ENCODE measurements at places on chromosomes 5 and 9. TPM values are rescaled to one million over a fixed set of nuclear protein-coding genes. Genes with fewer than 3 reads are reported as not detected.

ELOVL7 gene
- 8.0 TPM for total RNA-seq

- no peak for DNase-seq
Measured at GRCh38 chr5:40828021-40828631, 6.9 kb downstream of the RPL37 start.

GDNF gene
- 0.05 TPM for total RNA-seq

ZSWIM6 gene
- total RNA-seq = 5.3 TPM

CBY3 gene
- not detected for total RNA-seq

DNA sequence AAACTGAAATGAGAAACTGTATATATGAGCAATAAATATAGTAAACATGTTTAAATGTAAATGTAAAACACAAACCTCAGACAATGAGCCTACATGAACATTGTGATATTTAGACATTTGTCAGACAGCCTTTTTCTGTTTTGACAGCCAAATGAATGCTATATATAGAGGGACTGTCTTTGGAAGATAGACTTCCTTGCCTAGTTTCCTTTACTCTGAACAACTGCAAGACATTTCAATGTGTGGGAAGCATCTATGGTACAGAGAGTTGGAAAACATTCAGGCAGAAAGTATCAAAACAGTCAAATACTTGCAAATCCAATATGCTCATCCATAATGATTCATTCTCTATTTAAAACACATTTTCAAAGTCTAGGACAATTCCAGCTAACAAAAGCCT lies 31.7 kb upstream of the TUSC1 start:
- DNase-seq = no peak

ZDHHC11B gene
- not detected for total RNA-seq

TXNDC8 gene
- total RNA-seq = not detected

GRCh38 chr9:68851657-68852056 lies 146.6 kb downstream of the PIP5K1B start:
- peak; percentile 2 for DNase-seq

OR1J2 gene
- total RNA-seq = not detected

DNA sequence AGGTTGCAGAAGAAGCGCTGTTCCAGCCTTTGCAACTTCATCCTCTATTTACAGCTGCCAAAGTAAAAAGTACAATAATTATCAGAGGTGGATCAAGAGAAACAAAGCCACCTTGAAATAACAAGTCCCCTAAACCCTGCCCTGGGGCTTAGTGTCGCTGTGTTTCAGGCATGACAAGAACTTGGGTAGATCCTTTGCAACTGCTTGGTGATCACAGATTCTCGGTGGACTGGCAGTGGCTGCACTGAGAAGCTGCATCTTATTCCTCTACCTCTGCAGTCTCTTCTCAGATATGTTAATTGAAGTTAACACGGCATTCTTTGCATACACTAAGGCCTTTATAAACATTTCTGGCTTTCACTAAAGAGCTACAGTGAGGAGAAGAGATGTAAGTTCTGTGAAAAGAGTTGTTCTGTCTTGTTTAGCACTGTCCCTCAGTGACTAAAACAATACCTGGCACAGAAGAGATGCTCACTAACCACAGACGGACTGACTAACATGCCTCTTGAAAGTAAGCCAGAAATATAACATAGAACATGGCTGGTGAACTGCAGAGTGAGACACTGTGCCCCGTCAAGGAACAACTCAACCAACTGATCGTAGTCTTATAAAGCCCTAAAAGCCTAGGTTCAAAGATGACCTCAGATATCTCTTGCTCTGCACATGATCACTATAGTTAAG lies 144.2 kb downstream of the MLLT3 start:
- peak; percentile 66 for DNase-seq

DNA sequence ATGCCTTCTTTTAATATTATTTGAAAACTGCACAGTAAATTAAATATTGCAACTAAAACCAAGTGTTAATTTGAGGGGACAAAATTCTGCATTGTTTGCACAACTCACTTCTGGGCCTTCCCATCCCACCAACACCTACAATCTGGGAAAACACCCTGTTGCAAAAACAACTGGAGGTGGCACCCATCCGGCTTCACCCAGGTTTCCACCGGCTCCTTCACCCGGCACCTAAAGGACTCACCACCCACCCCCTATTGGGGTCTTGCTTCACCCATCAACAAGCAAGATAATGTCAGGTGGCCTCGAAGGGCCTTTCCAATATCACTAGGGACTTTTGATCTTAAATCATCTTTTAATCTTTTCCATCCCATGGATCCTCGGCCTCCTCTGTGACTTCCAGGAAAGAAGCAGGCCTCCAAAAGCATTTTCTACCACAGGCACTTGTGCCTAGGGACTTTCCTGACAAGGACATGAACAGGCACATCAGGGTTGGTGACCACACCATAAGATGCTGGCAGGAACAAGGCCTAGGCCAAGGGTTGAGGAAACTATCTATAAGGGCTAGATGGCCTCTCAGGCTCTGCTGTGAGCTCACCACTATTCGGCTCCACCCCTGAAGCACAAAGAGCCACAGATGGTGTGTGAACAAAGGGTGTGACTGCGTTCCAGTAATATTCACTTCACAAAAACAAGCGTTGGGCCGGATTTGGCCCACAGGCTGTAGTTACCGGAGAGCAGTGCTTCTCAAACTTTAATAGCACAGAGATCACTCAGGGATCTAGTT lies 205.1 kb downstream of the AUH start:
- no peak for DNase-seq

GRCh38 chr9:83544002-83544698 lies 5.9 kb upstream of the FRMD3 start:
- peak; percentile 89 for DNase-seq

LCN6 gene
- not detected for total RNA-seq

CRB2 gene
- not detected for total RNA-seq

DNA sequence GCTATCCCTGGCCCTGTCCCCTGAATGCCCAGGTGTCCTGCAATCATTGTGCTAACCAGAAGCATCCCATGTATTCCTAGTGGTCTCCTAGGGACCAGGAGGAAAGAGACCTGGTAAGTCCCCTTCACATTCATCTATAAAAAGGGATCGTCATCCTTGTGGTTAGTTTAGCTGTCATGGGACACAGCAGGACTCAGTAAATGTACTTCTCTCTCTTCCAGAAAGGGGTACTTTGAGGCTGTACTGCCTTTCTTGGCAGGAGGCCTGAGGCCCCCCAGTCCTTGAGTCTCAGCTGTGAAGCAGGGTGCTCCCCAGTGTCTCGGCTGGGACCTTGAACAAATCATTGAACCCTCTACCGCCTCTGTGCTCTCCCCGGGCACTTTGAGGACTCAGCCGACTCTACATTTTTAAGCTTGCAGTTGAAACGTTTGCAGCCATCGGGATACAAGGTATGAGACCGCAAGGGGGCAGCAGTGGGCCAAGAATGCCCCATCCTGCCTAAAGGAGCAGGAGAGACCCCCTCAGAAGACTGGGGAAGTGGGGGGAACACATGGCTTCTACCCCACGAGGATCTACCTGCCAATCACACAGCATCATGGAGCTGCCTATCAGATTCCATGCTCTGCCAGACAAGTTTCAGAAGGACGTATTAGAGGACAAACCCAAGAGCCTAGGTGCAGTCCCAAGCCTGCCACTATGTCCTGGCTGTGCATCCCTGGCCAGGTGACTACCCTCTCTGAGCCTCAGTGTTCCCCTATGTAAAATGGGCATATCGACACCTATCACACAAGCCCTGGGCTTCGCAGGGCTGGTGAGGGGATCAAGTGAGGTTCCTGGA lies 2.4 kb upstream of the PHYKPL start:
- DNase-seq = peak; percentile 51

CYLC2 gene
- not detected for total RNA-seq

DNA sequence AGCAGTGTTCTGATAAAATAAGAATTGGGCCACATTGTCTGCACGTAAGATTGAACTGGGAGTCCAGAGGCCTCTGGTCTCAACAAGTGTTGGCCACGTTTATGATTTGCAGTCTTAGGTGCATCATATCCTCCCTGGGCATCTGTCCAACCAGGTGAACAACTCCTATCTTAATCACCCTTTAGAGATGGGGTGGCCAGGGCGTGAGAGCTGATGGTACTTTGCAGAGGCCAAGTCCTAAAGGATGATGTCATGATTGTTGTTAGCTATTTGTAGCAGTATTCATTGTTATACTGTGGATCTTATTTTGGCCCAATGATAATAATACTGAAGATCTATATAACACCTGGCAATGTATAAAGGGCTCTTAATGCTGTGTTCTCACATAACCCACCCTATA lies 73.2 kb upstream of the RARS1 start:
- DNase-seq = no peak

SNX2 gene
- total RNA-seq = 75.2 TPM

DNA sequence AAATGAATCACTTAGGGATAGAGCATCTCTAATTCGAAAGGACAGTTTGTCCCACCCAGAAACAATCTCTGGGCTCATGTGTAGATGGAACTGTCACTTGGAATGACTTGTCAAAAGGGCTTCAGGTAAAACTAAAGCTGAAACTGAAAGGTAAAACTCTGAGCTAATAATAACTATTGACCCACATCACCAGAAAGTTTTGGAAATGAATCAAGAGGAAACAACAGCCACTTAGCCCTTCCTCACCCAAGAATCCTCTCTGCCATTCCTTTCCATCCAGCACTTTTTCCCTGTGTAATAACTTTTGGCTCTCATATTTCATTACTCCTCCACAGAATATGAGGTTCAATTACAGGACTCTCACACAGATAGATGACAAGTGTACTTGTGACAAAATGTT lies 14.0 kb upstream of the GLRX start:
- no peak for DNase-seq

- peak; percentile 71 for DNase-seq
Measured at GRCh38 chr5:4720831-4721230, 419.3 kb upstream of the ADAMTS16 start.

DNA sequence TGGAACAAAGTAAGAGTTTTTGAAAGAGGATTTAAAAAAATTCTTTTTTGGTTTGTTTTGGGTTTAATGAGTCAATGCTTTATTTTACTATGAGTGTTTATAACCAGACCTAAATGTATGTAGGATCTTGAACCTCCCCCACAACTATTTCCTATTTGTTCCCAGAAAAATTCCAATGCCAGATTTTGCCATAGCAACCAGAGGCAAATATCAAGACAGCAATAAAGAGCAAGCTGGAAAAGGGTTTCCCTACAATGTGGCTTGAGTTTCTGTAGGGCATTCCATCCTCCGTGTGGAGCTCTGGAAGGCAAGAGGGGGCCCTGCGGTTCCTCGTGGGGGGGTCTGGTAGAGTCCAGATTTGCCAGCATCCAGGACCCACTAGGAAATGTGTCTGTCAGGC lies 27.8 kb upstream of the GDNF start:
- DNase-seq = peak; percentile 34

IFNA10 gene
- total RNA-seq = not detected

DNA sequence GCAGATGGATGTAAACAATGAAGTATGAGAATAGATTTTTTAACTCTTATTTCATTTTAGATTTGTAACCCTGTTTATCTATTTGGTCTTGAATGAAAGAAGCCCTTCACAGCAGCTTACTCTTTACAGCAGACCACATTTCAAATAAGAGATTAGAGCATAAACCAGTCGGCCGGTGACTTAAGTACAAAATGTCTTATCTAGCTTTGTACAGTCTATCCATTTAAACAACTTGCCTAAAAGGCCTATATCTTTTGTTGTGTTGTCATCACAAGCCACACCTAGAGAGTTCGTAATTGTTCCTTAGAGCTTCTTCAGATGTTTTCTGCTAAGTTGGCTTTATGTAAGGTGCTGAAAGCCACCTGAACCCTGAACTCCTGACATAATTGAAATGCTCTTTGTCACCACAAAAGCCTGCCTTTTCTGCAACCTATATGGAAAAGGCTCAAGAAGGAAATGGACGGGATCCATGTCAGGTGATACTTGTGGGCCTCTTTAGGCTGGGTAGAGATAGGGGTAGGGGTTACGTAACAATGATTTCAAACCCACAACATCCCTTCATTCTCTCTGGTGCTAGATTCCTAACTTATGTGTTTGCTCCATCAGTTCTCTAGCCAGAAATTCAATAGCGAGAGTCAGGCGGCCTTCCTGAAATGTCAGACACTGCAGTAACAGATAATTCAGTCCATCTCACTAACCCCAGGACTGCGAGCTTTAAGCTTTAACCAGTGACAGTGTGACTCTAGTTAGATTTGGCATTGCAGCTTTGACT lies 162.5 kb downstream of the CD180 start:
- DNase-seq = no peak

GRCh38 chr9:94740145-94740840 lies 13.8 kb downstream of the AOPEP start:
- no peak for DNase-seq

DNA sequence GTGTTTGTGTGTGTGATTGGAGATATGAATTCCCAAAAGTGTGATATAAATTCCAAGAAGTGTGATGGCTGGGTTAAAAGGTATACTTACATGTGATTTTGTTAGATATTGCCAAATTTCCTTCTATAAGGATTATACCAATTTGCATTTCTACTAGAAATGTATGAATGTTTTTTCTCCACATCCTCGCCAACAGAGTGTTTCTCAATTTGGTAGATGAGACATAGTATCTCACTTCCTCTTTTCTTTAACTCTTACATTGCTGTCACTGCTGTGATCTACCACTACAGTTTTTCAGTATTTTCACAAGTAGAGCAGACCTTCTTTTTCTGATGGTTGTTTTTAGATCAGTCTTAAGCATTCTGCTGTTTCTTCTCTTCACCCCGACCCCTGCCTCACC lies 111.3 kb downstream of the FER start:
- no peak for DNase-seq

GHR gene
- 0.57 TPM for total RNA-seq

- peak; percentile 74 for DNase-seq
Measured at GRCh38 chr9:109328978-109329637, 8.2 kb upstream of the EPB41L4B start.

- peak; percentile 18 for DNase-seq
Measured at GRCh38 chr5:28779161-28779754, 1740.9 kb upstream of the CDH9 start.

DNA sequence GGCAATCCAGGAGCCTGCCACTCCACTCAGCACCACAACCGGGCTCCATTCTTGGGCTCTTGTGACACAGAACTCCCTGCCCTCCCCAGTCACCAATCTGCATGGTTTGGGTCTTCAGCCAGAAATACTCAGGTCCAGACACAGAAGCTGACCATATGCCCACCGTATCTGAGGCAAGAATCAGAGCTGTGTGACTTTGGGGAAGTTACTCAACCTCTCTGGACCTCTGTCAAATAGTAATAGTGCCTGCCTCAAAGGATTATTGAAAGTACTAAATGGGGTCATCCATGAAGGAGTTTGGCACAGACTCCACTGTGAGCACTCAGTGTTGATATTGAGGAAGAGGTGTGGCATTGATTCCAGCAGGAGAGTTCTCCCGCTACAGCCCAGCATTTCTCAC lies 67.5 kb downstream of the PCDH1 start:
- no peak for DNase-seq

Measured in M059J (cell line).